ENCODE measurements at places on chromosomes 16 and 17. TPM values are rescaled to one million over a fixed set of nuclear protein-coding genes. Genes with fewer than 3 reads are reported as not detected.

The KRT16 gene
- 260 TPM for total RNA-seq

The ELMO3 gene
- 70.0 TPM for total RNA-seq

The TMC7 gene
- 3.4 TPM for total RNA-seq

The MYLK3 gene
- total RNA-seq: 0.16 TPM

The PKMYT1 gene
- total RNA-seq: 86.7 TPM
